ENCODE measurements at places on chromosomes 1 and 21.

DNA sequence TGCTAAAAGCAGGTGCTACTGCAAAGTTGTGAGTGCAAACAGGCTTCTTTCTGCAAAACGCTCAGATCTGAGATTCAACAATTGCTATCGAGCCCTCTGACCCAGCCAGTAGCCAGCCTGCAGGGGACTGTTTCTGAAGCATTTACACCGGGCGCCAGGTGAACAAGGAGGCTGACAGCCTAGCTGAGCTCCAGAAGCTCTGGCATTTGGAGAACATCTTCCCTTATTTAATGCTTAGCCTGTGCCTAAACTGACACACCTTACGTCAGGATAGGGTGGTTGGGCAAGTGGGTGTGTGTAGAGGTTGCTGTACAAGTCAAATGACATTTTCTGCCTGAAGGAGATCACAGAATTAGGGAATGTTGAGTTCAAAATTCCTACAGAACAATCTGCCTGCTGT, 15.8 kb upstream of the PLA2G2C start:
- no peak for DNase-seq

GRCh38 chr1:77725706-77726105, 33.9 kb downstream of the USP33 start:
- DNase-seq = no peak

DNA sequence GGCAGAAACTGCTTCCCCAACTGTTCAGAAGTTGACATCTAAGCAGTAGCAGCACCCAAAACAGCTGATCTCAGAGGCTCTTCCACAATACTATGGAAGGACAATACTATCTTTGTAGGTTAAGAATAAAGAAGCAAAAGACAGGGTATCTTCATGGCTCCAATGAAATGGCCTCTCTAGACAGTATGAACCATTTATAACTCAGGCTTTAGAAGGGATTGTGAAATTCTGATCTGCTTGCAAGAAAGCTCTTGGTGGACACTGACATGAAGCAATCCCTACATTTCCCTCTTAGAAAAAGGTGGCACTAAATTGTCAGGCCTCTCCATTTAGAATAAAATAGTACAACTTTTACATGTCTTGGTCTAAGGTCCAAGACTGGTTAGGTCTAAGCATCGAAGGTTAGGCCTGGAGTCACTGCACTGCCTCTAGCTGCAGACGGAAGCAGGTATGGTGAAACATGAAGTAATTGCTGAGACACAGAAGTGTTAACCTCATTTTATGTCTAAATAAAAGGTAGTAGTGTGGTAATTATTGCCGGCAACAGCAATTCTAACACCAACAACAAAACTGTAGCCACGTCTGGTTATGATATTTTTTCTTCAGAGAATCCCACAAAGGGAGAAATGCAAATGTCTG, 50.6 kb upstream of the HP1BP3 start:
- DNase-seq = no peak

GRCh38 chr1:19735440-19736127, 64.1 kb downstream of the TMCO4 start:
- DNase-seq = no peak

DNA sequence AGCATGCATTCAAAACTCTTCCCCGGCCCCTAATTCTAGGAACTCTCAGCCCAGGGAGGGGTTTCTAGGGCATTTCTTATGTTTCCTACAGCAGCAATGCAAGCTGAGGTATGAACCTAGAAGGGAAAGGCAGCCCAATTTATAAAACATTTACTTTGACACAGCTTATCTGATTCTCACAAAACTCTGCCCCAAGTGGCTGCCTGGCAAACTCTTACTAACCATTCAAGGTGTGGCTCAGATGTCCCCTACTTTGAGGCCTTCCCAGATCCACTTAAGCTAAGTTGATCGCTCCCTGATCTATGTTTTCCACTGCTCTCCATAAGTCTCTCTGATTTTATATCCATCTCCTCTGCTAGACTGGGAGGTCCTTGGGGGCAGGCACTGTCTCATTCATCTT, 35.4 kb downstream of the AK2 start:
- no peak for DNase-seq

DNA sequence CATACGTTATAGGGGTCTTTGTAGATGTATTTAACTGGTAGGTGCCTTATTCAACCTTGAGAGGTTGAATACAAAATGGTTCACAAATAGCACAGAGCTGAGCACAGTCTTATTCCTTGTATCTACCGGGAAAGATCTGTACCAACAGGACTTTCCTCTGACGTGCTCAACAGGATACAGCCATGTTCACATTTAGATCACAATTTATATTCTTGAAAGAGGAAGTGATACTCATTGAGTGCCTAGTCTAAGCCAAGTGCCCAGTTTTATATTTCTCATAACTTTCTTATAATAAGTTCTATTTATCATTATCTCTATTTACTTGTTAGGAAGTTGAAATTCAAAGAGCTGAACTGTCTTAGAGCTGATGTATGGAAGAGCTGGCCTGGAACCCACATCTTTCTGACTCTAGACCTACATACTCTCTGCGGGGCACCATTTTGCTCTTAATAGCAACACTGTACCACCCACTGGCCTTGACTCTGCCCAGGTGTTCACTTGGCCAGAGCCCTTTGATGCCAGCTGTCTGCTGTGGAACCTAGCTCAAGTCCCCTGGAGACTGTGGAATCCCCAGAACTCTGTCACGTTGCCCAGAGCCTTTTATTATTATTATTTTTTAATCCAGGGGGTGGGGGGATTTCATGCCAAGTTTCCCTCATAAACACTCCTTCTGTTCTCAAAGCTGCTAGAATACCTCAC, 156.2 kb downstream of the TPR start:
- DNase-seq = no peak

- no peak for DNase-seq
Observed at GRCh38 chr1:201741763-201742342, 87.1 kb upstream of the IPO9 start.
